ENCODE measurements at places on chromosomes 5 and 9.

DNA sequence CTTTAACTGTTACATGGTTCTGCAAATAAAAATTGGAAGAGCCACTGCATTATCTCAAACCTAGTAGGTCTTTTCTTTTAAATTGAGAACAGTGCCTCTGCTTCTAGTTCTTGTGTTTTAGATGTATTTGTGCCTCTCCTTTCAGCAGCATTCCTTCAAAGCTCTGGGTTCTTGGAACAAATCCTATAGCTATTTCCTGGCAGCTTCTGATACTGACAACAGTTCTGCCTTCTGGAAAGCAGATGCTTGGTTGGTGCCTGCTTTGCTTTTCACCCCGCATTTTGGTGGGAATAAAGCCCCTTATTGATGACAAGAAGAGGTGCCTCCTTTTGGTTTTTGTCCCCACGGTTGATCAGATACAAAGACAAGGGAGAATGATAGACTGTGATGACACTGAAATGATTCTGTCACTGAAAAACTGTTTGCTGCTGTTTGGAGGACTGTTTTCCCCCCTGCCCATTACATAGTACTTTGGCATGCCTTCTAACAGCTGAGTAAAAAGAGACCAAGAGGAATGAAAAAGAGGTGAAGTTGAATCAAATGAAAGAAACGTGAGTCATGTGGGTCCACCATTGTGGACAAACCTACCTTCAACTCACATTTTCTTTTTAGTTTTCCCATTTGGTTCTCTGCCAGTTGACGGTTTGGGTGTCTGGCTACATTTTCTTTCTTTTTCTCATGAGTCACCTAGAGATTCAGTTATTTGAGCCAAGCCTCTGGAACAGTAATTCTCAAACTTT lies 5.6 kb downstream of the PTCD2 start:
- H3K27me3 ChIP-seq: no peaks in the 10 kb centered on the region
- H3K4me3 ChIP-seq: no peak overlapping the region
- H3K36me3 ChIP-seq: peaks cover 60% of the 10 kb centered on the region
- DNase-seq: no peak
- peaks cover 11% of the 10 kb centered on the region for H3K4me1 ChIP-seq

- no peak for DNase-seq
- H3K4me1 ChIP-seq: no peaks in the 10 kb centered on the region
- no peaks in the 10 kb centered on the region for H3K36me3 ChIP-seq
- no peak overlapping the region for H3K4me3 ChIP-seq
These were observed 433.1 kb downstream of the CHSY3 start for GRCh38 chr5:130337179-130337888.

DNA sequence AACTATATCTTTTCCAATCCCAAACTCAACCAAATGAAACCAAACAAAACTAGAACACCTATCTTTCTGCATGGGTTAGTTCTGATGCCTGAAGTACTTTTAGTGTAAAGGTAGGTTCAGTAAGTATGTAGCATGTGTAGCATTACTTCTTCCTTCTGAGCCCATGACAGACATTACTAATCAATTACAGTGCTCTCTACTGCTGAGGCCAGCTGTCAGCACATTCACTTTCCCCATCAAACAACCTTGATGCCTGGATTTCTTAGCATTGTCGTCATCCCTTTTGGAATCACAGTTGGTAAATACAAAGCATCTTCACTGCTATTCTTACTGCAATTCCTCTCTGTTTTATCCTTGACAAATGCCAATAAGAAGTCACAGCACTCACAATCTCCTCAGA lies 103.2 kb downstream of the PTTG1 start:
- peaks cover 13% of the 10 kb centered on the region for H3K27me3 ChIP-seq
- no peak overlapping the region for H3K27ac ChIP-seq
- H3K4me1 ChIP-seq: peaks cover 6% of the 10 kb centered on the region
- no peaks in the 10 kb centered on the region for H3K36me3 ChIP-seq

DNA sequence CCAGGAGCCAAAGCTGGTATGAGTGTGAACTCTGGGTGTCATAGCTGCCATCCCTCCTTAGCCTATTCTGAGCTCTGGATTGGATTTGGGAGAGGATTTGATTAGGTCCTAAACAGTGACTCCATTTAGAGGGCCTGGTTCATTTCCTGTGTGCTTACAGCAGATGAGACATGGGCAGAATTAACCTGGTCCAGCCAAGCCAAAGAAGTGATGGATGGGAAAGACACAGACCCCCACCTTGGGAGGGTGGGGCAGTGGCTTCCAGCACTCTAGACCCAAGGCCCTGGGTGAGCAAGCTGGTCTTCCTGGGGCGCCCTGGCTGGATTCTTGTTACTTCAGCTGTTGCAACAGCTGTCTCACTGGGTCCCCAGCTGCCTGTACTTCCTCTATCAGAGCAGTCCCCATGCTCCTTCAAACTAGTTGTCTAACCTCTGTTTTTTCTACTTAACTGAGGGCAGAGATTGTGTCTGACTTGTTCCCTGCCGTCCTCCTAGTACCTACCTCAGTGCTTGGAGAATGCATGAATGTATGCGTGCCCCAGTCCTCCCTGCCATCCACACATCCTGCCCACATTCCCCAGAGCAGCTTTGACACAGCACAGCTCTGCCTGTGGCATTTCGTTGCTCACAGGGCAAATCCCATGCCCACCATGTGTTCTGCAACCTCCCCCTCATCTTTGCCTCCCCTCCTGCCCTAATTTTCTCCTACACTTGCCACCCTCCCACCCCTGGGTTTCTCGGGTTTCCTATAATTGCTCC lies 115.9 kb downstream of the RGS3 start:
- no peak overlapping the region for H3K4me3 ChIP-seq
- no peak for DNase-seq
- peaks cover 66% of the 10 kb centered on the region for H3K4me1 ChIP-seq
- H3K27me3 ChIP-seq: peaks cover 6% of the 10 kb centered on the region
- no peaks in the 10 kb centered on the region for H3K36me3 ChIP-seq

DNA sequence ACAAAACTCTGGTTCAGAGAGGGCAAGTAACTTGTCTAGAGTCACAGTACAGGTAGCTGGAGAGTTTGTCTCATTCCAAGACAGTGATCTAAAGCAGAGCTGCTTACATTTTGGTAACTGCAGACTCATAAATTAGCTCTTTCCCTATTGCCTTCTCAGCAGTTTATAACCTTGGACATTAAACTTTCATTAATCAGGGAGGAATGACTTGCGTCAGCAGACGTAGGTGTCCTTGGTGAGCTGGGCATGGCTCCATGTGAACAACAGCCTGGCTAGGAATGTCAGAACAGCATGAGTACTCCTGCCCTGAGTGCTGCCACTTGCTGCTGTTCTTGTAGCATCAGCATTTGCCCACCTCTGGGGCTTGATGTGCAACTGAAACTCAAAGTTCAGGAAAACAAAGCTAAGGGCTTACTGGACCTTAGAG lies 2.2 kb upstream of the ALDOB start:
- no peaks in the 10 kb centered on the region for H3K4me1 ChIP-seq
- no peak for DNase-seq
- H3K27me3 ChIP-seq: peaks cover 7% of the 10 kb centered on the region
- no peak overlapping the region for H3K27ac ChIP-seq
